ENCODE measurements at places on chromosomes 16 and 17.

DNA sequence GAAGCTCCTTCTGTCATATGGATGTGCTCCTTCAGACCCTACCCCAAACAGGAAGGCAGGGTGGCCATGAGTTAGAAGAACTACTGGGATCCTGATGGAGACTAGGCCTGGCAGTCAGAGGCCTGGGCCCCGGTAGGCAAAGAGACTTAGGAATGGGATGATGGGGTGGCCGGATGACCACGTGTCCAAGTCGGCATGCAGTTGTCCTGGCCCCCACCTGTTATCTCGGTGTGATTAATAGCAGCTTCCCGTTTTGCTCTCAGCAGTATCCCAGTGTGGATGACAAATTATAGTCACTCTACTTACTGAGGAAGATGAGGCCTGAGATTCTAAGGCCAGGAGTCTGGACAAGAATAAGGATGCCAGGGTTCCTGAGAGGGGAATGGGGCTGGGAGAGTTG, 1.5 kb downstream of the TNFSF12 start:
- DNase-seq: no peak

- DNase-seq: no peak
These were observed 3.3 kb downstream of the ZNF652 start for GRCh38 chr17:49358641-49359247.

DNA sequence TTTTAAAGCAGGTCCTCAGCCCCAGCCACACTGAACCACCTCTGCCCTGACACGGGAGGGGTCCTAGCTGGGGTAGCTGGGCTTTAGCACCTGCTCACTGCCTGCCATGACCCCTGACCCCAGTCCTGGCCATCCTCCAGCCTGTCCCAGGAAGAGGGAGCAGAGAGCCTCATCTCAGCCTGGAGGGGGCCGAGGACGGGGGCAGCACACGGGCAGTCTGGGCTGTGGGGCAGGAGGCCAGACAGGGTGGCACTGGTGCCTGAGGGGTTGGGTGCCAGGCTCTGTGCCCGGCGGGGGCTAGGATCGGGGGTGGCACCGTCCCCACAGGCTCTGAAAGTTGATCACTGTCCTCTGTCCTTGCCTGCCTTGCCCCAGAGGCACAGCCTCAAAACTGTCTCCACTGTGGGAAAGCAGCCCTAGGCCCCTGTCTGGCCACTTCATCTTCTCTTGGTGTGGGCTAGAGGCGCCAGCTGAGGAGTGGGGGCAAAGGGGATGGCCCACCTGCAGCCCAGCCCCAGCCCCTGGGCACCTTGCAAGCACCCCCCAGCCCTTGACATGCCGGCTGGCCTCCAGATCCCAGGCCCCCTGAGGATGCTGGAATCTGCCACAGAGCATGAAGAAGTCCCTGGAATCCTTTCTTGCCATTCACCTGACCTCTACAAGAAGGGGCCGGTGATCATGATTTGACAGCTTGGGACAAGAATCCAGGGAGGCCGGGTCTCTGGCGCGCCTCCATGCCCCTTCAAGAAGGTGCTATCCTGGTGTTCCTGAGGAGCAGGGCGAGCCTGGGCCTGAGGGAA, 15.7 kb downstream of the ENDOV start:
- DNase-seq: no peak

- no peak for DNase-seq
These were observed 8.4 kb downstream of the TXNL4B start for GRCh38 chr16:72085002-72085401.

DNA sequence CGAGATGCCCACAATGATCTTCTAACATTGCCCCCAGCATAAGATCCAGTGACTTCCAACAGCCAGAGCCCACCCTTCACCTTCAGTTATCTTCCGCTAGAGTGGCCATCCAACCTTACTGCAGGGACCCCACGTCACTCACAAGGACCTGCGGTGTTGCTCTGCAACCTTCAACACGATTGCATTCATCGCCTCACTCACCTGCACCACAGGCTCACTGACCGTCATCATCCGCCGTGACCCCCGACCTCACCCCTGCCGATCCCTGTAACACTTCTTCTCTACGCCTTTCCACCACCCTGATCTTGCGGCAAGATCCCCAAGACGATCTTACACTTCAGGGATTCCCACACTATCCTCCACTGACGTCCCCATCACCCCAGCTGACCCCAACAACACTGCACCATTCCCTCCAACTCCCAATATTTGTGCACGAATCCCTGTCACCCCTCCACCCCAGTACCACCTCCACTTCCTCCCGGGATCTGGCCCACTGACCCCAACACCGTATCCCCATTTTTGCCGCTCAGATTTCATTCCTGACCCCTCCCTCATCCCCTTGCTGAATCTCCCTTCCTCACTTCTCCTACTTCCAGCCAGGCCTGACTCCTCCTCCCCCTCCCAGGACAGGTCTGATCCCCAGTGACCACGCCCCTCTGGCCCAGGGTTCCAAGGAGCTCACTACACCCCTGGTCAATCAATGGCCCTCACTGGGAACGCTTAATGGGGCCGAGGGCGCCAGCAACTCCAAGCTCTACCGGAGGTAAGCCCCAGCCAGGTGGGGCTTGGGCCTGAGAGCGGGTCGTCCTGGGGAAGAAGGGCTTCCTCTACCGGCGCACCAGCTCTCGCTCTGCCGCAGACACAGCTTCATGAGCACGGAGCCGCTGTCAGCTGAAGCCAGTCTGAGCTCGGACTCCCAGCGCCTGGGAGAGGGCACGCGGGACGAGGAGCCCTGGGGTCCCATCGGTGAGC, 7.6 kb downstream of the RUNDC3A start:
- no peak for DNase-seq

All from kidney (tissue), 22 donors.